ENCODE measurements at places on chromosomes 6 and 20.

- no peak for DNase-seq
These were observed 76.4 kb downstream of the HIVEP1 start for GRCh38 chr6:12088531-12088930.

DNA sequence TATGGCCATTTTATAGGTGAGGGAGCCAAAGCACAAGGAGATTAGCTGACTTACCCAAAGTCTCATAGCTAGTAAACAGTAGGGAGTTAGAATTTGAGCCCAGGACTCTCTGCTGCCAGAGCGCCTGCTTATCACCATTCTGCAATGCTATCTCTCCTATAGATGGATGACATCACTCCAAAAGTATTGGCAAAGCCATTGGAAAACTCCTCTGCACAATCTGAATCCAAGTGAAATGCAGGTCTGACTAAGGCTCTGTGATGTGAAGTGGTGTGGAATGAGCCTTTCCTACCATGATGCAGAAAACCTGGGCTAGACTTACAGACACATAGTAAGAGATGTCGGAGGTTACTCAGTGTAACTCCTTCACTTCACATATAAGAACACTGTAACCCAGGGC is 106.3 kb downstream of the GRM1 start:
- DNase-seq: no peak

GRCh38 chr20:53578492-53579222 is 15.0 kb downstream of the ZNF217 start:
- DNase-seq: peak; percentile 95

DNA sequence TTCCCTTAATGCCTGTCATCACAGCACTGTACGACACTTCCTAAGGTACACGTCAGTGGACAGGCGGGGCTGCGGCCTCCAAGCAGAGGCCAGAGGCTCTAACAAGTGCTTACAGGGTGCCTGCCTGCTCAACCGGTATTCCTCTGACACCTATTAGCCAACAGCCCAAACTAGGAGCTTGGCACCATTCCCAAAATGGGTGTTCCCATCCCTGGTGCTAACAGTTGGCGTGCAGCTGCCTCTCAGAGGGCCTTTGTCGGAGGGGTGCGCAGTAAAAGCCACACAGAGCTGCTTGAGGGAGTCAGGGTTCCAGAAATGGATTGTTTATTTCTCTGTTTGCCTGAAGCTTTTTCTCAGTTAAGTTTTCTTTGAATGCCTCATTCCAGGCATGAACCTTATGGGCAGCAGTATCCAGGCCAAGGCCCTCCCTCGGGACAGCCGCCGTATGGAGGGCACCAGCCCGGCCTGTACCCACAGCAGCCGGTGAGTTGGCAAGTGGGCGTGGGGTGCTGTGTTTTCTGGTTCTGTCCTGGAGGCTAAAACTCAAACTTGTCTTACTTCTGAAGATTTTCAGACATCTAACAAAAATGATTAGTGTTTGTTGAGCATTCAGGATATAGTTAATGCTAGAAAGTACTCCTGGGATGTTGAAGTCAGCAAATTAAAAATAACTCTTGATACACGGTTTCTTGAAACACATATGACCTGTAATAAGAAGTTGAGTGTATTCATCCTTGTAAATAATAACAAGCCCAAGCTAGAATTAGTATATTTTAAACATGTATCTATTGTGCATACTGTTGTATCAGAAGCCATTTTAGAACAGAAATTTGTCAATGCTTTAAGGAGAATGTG is 124.7 kb downstream of the TMEM242 start:
- peak; percentile 98 for DNase-seq

DNA sequence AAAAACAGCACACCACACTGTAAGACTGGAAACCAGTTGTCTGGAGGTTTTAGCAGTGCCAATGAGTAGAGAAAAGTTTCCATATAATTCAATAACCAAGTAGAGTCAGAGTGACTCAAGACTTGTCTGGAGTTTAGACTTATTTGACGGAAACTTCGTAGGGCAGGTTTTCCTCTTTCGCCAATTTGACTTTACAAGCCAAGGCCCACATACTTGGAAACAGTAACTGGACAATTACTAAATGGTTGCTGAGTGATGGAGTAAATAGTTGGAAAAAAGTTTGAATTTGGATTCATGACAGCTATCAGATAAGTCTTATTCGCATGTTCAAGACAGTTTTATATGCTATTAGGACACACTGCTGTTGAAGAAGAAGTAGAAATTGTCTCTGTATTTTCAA is 48.1 kb upstream of the CTAGE9 start:
- no peak for DNase-seq

- DNase-seq: peak; percentile 77
These were observed 22.7 kb upstream of the NTSR1 start for GRCh38 chr20:62685781-62686555.

- no peak for DNase-seq
These were observed 10.3 kb upstream of the ERVFRD-1 start for GRCh38 chr6:11121851-11122250.

- no peak for DNase-seq
These were observed 37.9 kb upstream of the PCMTD2 start for GRCh38 chr20:64217539-64218221.

DNA sequence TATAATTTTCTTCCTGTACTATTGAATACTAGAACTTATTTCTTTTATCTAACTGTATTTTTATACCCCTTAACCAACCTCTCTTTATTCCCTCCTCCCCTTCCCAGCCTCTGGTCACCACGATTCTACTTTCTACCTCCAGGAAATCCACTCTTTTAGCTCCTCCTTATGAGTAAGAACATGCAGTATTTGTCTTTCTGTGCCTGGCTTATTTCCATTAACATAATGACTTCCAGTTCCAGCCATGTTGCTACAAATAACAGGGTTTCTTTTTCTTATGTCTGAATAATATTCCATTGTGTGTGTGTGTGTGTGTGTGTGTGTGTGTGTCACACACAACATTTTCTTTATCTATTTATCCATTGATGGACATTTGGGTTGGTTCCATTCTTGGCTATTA is 152.3 kb upstream of the OLIG3 start:
- DNase-seq: no peak

- no peak for DNase-seq
These were observed 1.6 kb upstream of the MED23 start for GRCh38 chr6:131629651-131630050.

- no peak for DNase-seq
These were observed 44.7 kb downstream of the EYA2 start for GRCh38 chr20:46939031-46939965.

DNA sequence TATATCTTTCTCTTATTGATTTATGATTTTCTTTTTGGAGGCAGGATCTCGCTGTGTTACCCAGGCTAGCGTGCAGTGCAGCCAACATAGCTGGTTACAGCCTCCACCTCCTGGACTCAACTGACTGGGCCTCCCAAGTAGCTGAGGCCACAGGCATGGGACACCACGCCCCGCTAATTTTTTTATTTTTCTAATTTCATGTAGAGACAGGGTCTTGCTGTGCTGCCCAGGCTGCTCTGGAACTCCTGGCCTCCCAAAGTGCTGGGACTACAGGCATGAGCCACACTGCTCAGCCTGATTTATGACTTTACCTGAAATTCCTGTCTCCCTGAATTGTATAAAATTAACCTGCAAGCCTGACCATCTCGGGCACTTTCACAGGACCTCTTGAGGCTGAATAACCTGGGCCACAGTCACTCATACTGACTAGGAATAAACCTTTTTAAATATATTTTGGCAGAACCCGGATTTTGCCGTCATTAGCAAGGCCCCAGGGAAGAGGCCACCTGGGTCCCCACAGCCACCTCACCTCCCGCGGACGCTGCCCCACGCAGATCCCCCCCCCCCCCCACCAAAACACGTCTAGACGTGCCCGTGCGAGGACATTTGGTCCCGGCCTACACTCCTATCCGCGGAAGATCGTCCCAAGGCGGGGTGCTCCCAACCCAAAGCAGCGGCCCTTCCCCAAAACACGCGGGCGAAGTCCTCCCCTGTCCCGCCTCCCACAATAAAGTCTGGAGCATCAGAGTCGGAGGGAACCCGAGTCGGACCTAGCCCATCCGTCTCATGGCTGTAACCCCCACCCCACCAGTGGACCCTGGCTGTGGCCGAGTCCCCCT is 902 bp downstream of the ZNF337 start:
- no peak for DNase-seq

DNA sequence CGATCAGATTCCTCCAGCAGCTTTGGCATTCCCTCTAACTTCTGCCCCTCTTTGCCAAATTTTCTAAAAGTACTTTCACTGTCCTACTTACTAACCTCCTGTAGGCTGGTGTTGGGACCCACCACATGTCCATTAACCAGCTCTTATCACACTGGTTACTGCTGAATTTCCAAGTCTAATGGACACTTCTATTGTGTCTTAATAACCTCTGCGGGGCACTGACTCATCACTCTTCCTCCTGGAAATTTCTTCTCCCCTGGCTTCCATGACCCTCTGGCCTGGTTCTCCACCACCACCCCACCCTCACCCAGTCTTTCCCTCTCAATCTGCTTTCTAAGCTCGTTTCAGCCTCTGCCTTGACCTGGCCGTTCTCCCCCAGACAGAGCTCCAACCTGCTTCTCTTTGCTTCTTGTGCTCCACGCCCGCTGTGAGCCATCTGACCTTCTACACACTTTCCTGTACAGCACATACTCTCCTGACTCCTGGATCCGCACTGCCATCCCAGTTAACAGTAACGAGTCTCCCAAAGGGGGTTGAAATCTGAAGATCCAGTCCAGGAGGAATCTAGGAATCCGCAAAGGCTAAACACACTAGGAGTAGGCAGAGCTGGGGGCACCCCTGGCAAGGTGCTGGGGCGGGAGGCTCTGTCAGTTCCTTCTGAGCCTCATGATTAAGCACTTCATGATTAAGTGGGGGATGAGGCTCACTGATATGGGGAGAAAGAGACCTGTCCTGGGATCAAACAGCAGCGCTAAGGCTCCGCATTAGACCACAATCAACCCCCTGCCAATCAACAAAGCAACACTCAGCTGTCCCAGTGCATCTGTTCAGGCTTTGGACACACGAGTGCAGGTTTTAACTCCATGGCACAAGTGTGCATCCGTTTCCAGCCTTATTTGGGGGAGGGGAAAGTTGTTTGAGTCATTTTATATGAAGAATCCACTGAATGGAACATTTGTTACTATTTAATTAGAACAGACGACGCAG is 146.3 kb downstream of the LY86 start:
- DNase-seq: no peak

DNA sequence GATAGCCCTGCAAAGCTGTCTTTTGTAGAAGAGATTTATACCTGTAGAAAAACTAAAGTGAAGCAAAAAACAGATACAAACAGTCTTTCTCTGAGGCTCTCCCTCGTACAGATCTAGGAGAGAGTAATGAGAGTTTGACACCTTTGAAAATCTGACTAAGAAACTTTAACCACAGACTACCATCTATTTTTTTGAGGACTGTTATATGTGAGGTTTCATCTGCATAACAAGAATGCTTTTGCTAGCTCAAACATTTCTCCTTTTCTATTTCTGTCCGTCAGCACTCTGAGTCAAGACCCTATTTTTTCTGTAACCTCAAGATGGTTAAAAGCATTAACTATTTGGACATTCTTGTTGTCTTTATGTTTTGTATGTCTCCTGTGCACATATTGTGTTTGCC is 193.0 kb downstream of the BTBD3 start:
- DNase-seq: no peak

DNA sequence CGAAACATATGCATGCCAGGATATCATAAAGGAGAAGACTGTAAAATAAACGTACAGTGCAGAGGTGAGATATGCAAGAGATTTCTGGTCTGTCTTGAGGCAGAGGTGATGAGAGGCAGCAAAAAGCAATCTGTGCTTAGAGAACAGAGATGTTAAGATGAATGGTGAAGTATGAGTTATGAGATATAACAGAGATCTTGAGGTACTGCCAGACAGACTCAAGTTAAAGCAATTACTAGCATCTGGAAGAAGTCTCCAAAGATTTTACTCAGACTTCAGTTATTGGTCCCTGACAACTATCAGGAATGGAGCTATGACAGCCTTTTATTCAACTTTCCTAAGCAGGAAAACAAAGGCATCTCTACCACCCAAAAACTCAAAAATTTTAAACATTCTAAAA is 122.8 kb upstream of the DST start:
- no peak for DNase-seq

GRCh38 chr20:59010321-59010994 is 3.4 kb upstream of the CTSZ start:
- peak; percentile 38 for DNase-seq

DNA sequence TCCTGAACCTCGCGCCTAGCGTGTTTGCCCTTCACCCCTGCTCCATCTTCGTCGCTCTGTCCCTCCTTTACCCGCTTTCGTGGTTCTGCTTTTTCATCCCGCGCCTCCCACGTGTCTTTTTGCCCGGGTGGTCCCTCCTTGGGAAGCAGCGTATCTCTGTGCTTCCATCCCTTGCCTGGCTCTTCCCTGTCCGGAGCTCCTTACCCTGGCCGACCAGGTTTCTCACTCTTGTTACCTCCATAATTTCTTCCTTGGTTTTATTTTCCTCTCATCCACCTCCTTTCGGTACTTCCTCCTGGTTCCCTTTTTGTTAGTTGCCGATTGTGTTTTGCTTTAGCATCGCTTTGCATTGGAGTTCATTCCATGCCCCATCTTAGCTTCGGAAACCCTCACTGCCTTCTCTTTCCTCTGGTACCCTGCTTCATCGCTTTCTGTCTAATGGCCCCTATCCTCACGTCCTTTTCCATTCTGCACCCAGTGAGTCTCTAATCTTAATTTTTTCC is 735 bp downstream of the FAM135A start:
- no peak for DNase-seq

DNA sequence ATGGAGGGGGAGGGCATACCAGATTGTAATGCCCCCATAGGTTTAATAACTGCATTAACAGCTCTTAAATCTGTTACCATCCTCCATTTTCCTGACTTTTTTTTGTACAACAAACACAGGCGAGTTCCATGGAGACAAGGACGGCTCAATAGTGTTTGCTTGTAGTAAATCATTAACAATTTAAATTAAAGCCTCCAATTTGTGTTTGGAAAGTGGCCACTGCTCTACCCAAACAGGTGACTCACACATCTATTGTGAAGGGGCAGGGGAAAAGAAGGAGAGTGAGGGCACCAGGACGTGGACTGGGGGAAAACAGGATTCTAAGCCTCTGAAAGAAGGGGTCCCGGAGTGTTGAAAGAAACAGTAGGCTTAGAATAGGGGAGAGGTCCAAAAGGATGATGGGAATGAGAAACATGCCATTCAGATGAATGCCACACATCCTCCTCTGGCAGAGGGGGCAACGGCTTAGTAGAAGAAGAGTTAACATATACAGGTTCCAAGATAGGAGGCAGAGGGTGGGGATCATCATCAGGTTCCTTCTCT is 6.9 kb downstream of the GLYATL3 start:
- DNase-seq: no peak

DNA sequence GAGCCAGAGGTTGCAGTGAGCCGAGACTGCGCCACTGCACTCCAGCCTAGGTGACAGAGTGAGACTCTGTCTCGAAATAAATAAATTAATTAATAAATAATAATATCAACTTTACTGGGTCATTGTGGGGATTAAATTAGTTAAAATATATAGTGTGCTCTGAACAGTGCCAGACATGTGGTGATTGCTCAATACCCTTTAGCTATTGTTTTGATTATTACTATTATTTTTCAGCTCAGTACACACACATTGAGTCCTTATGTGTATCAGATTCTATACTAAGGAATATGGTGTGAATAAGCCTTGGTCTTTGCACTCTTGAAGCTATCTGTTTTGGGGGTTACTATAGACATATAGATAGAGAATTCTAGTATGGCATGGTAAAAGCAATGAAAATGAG is 28.9 kb downstream of the TREML1 start:
- DNase-seq: no peak
